ENCODE measurements at places on chromosomes 3 and 15.

DNA sequence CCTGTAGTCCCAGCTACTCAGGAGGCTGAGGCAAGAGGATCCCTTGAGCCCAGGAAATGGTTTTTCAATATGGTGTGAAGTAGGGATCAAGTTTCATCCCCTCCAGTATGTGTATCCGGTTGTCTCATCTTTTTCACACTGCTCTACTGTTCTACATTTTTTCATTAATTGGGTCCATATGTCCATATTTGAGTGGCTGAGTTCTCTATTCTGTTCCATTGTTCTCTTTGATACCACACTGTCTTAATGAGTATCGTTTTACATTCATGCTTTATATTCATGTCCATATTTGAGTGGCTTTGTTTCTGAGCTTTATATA is 81.6 kb upstream of the LRRFIP2 start:
- no peak for DNase-seq

DNA sequence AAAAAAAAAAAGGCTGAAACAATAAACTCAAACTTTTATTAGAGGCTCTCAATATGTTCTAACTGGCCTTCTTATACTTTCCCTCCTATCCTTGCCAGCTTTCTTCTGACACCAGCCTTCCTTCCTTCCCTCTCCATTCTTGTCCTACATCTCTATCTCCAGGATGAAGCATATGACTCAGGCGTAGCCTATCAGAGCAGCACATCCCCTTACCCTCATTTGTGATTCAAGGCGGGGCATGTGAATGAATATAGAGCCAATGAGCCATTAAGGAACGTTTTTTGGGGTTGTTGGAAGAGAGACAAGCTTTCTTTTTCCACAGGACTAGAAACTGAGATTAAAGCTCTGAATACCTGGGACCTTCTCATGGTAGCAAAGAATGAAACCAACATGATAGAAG is 25.1 kb upstream of the KCNMB3 start:
- no peak for DNase-seq

GRCh38 chr3:194503081-194503531 is 16.3 kb upstream of the ATP13A3 start:
- DNase-seq, result no peak

- DNase-seq, result no peak
Observed at GRCh38 chr3:150169330-150169940, 198.7 kb upstream of the PFN2 start.

GRCh38 chr3:170002879-170003278 is 34.9 kb upstream of the GPR160 start:
- DNase-seq, result no peak

Measured in activated CD4-positive, alpha-beta T cell treated with anti-CD3 and anti-CD28 coated beads, Interleukin-2, amount 10 ng/mL, durations not matched to agents 24 days and 14 days (primary cell).